Adrenal gland (tissue), 19 donors: ENCODE measurements at places on chromosomes 16 and 17. TPM values are rescaled to one million over a fixed set of nuclear protein-coding genes. Genes with fewer than 3 reads are reported as not detected.

DNA sequence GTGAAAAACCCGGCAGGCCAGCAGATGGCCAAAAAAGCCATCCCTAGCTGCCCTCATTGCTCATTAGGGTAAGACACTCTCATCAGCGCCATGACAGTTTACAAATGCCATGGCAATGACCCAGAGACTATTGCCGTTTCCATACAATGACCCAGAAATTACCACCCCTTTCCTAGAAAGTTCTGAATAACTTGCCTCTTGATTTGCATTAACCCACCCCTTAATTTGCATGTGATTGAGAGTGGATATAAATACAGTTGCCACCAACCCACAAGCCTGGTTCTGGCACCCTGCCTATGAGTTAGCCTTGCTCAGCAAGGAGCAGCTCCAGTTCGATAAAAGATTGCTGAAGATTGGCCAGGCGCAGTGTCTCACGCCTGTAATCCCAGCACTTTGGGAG is 16.1 kb upstream of the C16orf54 start:
- DNase-seq: peak; percentile 57
- H3K36me3 ChIP-seq: no peaks in the 10 kb centered on the region
- H3K27me3 ChIP-seq: no peaks in the 10 kb centered on the region
- H3K4me3 ChIP-seq: no peak overlapping the region

DNA sequence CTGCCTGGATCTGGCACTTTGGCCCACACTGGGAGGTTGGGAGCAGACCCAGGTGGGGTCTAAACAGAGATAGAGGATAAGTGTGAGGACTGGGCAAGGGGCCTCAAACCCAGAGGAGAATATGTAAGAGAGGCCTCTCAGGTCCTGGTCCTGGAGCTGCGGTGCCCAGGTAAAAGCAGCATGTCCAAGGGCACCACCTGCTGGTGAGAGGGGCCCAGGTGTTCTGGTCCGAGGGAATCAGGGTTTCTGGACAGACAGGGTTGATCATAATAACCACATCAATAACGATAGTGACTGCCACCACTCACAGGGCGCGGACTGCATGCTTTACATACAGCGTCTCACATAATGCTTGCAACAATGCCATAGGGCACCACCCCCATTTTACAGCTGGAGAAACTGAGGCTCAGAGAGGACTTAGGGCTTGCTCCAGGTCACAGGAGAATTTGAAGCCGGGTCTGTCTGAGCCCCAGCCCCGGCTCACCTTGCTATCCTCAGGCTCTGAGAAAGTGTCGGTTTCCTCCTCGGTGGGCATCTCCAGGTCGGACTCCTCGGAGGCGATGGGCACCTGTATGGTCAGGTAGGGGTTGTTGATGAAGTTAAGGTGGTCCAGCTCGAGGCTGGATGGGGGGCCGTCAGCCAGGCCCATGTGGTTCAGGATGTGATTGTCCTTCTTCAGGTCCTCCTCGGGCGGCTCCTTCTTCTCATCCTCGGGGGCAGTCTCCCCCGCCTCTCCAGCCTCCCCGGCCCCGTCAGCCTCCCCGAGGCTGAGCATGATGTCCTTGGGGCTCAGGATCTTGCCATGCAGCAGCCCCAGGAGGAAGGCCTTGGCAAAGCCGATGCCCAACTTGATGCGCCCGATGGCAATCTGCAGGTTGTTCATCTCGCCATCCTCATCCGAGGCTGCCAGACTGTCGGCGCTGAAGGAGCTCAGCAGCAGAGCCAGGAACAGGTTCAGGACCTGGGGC is 19.1 kb upstream of the CD79B start:
- H3K36me3 ChIP-seq: no peaks in the 10 kb centered on the region
- DNase-seq: no peak
- H3K4me3 ChIP-seq: no peak overlapping the region
- H3K27ac ChIP-seq: no peak overlapping the region

DNA sequence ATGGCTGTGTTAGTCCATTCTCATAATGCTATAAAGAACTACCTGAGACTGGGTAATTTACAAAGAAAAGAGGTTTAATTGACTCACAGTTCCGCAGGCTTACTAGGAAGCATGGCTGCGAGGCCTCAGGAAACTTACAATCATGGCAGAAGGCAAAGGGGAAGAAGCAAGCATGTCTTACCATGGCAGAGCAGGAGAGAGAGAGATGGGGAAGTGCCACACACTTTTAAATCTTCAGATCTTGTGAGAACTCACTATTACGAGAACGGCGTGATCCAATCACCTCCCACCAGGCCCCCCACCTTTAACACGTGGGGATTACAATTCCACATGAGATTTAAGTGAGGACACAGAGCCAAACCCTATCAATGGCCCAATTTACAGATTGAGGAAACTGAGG is 96.5 kb downstream of the SDK2 start:
- no peaks in the 10 kb centered on the region for H3K4me1 ChIP-seq
- no peaks in the 10 kb centered on the region for H3K27me3 ChIP-seq
- no peak overlapping the region for H3K27ac ChIP-seq
- DNase-seq: no peak

DNA sequence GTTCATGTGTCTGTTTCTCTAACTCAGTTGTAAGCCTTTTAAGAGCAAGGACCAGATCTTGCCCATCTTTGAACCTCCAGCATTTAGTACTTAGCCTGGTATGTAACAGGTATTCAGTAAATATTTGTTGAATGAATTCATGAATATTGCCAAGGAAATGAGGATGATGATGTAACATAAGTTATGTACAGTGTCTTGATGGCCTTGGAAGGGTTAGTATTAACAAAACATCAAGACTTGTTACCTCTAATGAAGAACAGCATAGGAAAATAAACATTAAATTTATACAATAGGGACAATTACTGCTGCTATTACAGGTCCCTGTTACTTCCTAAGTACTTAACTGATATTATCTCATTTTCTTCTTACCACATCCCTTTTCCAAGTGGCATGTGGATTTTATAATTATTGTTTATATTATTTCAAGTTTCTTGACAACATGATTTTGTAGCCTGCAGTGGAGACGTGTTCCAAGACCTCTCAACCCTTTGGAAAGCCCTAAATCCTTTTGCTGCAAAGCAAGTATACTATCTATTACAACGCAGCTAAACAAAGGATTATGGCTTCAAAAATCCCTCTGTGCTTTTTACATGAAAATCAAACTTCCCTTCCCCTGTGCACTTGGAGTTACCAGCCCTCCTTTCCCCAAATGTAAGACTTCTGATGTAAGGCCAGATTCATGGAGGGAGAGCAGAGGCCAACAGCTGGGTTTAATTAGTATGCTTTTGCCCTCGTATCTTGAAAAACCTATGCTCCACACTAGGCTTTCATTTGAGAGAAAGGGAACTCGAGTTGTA is 77.4 kb upstream of the SMIM36 start:
- H3K27me3 ChIP-seq: no peaks in the 10 kb centered on the region
- peaks cover 8% of the 10 kb centered on the region for H3K4me1 ChIP-seq
- DNase-seq: no peak
- H3K36me3 ChIP-seq: no peaks in the 10 kb centered on the region
- no peak overlapping the region for H3K4me3 ChIP-seq
- no peak overlapping the region for H3K27ac ChIP-seq

Gene PLCG2
- total RNA-seq: 29.2 TPM

Gene CA10
- total RNA-seq: 2.5 TPM

DNA sequence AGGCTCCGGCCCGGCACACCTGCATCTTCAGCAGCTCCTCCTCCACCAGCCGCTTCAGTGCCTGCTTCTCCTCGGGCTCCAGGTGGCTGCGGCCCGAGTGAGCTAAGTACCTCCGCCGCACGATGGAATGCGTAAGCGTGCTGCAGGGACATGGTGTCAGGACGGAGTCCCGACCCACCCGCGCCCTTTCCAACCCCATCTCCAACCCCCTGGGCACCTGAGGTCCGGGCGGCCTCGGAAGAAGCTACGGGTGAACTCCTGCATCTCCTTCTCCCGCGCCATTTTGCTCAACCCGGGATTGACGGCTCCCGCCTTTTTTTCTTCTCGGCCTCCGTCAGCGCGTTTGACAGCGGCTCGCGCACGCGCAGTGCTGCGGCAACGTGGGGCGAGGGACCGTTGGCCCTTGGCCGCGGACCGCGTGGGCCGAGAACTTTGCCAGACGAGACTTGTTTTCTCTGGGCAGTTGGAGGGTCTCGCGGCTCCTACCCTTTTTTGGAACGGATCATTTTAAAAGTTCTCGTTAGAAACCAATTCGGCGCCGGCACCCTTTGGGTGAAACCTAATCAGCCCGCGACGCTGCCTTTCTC is at the start of gene HIRIP3:
Gene HIRIP3, minus strand, starts transcription at position 294 of the 587 bp plus-strand sequence. Its CDS starts 12 bp downstream, at position 282.
- no peaks in the 10 kb centered on the region for H3K27me3 ChIP-seq
- peak within 1 kb of the TSS; percentile 97 for H3K27ac ChIP-seq
- peaks cover 17% of the 10 kb centered on the region for H3K4me1 ChIP-seq
- DNase-seq: peak; percentile 88

DNA sequence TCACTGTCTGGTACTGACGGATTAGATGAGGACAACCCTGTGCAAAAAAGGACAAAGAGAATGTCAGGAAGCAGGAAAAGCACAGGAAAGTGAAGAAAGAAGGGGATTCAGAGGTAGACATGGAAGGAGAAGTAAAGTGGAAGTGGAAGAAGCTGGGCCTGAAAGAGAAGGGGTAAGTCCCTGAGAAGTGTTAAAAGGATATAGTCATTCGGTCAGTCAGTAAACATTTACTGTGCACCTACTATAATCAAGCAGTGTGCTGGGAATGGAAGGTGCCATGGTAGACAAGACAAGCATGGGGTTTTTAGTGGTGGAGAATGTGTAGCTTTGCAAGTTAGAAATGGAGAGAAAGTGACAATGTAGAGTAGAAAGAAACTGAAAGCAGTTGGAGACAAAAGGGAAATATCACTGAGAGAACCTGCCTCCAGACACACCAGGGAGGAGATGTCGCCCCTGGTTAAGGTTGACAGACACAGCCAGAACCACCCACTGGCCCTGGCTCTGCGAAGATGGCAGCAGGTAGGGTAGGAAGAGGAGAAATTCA is 4.4 kb upstream of the SP2 start:
- no peaks in the 10 kb centered on the region for H3K27me3 ChIP-seq
- H3K36me3 ChIP-seq: no peaks in the 10 kb centered on the region
- DNase-seq: no peak
- peaks cover 6% of the 10 kb centered on the region for H3K4me1 ChIP-seq
- no peak overlapping the region for H3K27ac ChIP-seq

Gene RRAD
- 6.6 TPM for total RNA-seq

- DNase-seq: no peak
- H3K27ac ChIP-seq: no peak overlapping the region
- peaks cover 12% of the 10 kb centered on the region for H3K4me1 ChIP-seq
- H3K27me3 ChIP-seq: no peaks in the 10 kb centered on the region
- H3K4me3 ChIP-seq: no peak overlapping the region
Observed at GRCh38 chr16:31002250-31002700, 8.2 kb downstream of the STX1B start.

- H3K27me3 ChIP-seq: no peaks in the 10 kb centered on the region
- peak overlapping the region; percentile 20 for H3K4me3 ChIP-seq
- no peak for DNase-seq
- peak overlapping the region; percentile 61 for H3K27ac ChIP-seq
- peaks cover 15% of the 10 kb centered on the region for H3K4me1 ChIP-seq
Observed at GRCh38 chr16:90046122-90046970, 27.1 kb upstream of the DBNDD1 start.

Gene SEPTIN12
- not detected for total RNA-seq

DNA sequence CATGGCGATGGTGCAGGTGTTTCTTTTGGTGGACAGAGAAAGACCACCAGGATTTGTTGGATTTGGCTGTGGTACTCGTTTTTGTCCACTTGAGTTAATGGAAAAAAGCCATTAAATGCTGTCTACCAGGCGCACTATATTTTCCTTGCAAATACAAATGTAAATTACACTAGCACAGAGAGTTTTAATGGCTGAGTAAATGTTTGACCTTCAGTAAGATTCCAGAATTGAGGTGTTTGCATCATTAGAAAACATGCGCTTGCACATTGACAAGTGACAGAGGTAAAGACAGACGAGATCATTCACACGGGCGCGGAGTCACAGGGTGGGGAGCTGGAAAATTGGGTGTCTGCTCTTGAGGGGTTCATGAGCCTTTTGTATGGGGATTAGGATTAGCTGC is 53.5 kb upstream of the AKTIP start:
- no peaks in the 10 kb centered on the region for H3K4me1 ChIP-seq
- no peak overlapping the region for H3K4me3 ChIP-seq
- H3K27ac ChIP-seq: no peak overlapping the region
- no peaks in the 10 kb centered on the region for H3K27me3 ChIP-seq

DNA sequence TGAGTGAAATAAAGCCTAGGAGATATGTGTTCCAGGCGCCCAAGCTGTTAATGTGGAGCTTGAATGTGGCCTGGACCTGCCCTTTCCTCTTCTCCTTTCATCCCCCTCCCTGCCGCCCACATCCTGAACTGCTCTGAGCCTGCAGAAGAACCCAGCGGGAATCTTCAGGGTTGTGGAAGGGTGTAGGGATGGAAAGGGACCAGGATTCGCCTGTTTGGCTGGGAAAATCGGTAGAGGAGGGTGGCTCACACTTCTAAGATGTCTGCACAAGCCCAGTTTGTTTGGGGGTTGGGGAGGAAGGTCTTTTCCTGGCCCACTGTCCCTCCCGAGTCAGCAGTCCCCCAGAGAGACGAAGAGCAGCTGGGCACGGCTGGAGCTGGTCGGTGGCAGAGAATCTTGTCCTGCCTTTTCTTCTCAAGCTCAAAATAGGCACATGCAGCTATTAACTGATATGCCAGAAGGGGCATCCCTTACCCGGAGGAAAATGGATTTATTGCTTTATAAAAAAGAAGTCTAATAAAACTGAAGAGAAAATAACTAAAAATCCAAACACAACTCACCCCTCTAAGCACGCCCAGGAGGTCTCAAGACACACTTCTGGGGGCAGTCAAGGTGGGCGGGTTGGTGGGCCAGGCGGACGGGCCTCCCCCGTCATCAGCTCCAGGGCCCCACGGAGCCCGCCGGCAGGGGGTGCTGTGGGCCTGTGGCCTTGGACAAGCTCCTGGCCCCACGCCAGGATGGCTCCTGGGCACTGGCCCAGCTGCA is 11.5 kb upstream of the PITPNA start:
- H3K27me3 ChIP-seq: no peaks in the 10 kb centered on the region
- H3K36me3 ChIP-seq: no peaks in the 10 kb centered on the region
- peak overlapping the region; percentile 90 for H3K27ac ChIP-seq
- peaks cover 16% of the 10 kb centered on the region for H3K4me1 ChIP-seq

DNA sequence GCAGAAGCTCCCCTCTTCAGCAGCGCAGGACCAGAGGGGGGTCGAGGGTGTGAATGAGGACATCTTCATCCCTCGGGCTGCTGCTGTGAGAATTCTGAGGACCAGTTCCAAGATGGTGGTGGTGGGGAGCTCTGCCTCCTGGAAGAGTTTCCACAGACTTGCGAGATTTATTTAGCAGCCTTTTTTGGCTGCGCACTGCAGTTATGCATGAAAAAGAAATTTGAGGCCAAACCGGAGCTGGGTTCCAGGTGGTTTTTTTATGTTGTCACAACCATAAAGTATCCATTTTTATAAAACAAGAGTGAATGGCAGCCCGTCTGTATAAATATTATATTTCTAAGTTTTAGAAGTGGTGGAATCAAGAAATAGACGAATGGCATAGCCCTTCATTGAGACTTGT is 76.9 kb upstream of the CLEC18A start:
- H3K27ac ChIP-seq: no peak overlapping the region
- no peak for DNase-seq
- no peak overlapping the region for H3K4me3 ChIP-seq
- peaks cover 19% of the 10 kb centered on the region for H3K36me3 ChIP-seq

- H3K36me3 ChIP-seq: no peaks in the 10 kb centered on the region
- peaks cover 33% of the 10 kb centered on the region for H3K4me1 ChIP-seq
- DNase-seq: no peak
- H3K27me3 ChIP-seq: no peaks in the 10 kb centered on the region
Observed at GRCh38 chr16:11084876-11085485, 140.6 kb downstream of the CLEC16A start.

Gene SLC12A4
- 72.5 TPM for total RNA-seq
